ENCODE measurements at places on chromosomes 3 and 15.

- no peak for DNase-seq
Observed at GRCh38 chr15:37581866-37582532, 352.4 kb upstream of the TMCO5A start.

DNA sequence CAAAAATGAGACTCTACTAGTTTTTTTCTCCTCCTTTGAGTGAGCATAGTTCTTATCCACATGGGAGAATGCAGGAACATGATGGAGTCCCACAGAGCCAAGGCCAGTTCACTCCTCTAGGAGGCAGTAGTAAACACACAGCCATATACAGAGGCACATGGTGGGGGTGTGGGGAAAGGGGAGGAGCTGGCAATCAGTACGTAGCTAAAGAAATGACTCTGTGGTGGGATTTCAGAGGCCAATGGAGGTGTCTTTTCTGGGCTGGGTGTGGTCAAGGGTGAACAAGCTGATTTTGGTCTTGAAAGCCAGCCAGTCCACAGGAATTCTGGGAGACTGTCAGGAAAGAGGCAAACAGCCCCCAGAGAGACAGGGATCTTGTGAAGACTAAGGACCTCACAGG is 6.6 kb upstream of the RAB11A start:
- DNase-seq: no peak

GRCh38 chr3:10672422-10672821 is 143.6 kb upstream of the SLC6A11 start:
- DNase-seq: no peak

DNA sequence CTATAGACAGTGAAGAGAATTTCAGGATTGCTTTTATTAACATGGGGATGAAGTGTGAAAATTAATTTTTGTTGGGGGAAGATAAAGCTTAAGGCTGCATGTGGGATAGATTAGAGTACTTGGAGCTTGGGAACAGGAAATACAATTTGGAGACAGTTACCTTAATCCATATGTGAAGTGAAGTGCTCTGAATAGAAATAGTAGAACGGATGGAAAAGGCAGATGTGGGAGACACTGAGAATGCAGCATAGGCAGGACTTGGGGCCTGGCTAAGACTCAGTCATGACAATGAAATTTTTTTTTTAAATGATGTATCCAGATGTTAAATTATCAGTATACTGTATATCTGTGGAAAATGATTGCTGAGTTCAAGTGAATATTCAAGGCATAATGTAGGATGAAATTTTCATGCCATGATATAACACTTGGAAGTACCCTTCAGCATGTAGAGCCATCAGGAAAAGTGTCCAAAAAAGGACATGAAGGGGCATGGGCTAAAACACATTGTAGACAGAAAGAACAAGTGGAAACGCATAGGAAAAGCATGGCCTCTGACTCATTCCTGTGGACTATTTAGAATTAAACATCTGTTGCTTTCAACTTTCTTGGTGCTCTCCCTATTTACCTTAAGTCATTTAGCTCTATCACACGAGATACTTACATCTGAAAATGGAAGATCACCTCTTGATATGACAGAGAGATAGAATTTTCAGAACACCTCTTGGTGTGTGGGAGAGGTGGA is 134.8 kb downstream of the RBMS3 start:
- DNase-seq: no peak

DNA sequence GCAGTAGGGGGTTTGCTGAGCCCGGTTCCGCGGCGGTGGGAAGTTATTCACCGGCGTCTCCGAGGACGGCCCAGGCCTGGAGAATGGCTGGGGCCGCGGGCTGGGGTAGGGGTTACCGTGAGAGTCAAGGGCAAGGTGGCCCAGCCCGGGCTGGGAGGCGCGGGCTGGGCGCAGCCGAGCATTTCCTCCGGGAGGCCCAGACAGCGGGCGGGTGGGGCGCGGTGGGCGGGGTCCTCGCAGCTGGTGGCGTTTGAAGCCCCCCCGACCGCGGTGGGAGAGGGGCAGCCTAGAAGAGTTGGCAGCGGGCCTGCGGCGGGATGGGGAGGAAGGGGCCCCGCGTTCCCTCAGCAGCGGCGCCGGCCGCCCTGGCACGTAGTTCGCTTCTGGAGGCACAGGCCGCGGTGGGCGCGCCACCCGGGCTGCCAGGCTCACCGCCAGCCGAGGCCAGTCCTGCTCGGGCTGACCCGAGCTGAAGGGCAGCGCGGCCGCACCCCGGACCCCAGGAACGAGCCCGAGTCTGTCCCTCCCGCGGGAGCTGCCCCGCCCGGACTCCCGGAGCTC is 960 bp upstream of the KLF13 start:
- DNase-seq: no peak

DNA sequence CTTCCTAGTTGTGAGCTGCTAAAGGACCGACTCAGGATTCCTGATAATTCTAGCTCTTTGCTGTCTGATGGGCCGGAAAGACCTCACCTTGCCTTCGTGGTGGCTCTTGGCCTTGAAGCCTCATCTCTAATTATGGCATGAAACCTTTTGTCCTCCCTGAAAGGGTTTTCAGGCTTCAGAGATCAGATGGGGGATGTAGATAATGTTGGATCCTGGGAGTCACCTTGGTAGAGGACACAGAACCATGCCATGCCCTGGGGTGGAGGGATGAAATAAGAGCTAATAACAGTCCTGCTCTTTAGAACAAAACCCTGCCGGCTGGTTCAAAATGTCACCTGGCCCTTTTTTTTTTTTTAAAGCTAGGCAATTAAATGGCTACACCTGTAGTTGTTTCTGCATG is 50.8 kb upstream of the SYN2 start:
- DNase-seq: no peak

GRCh38 chr3:46127503-46127902 is 80.6 kb downstream of the CCR1 start:
- no peak for DNase-seq

DNA sequence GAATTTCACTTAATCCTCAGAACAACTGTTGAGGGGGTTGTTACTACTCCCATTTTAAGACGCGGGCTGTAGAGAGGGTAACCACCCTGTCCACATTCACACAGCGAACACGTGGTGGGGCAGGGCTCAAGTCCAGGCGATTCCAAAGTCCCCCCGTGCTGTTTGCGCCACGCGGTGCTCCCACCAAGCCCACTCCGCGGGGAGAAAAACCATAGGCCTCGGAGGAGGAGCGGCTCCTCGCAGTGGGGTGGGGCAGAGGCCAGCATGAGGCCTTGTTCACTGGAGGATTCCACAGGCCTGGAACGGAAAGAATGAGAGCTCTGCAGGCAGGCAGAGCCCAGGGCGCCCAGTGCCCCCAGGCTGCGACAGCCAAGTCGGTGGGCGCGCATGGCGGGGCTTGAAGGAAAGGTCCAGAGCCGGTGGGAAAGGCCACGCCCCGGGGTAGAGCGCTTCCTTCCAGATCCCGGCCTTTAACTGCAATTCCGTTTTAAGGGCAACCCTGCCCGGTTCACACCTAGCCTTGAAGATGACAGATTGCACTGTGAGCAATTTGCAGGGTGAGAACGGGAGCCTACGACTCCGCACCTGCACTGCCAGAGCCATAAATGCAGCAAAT is 161.8 kb upstream of the TBL1XR1 start:
- peak; percentile 24 for DNase-seq

DNA sequence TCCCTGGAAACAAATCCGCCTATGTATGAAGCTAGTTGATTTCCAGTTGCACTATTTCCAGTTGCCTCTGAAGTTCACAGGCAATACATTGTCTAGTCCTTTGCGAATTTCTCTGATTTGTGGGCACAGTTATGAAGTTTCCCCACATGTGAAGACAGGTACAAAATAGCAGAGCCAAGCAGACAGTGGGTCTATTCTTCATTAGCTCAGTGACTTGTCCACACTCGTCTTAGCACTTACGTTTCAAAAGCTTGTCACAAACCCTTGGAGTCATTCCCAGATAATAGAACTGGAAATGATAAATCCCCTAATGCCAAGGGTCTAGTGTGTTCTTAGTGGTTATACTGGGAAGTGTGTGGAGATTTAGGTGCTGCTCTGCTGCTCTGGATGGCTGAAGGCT is 14.5 kb downstream of the SRPRB start:
- DNase-seq: no peak

- no peak for DNase-seq
Observed at GRCh38 chr15:50280271-50280670, 14.7 kb upstream of the HDC start.

GRCh38 chr3:30481241-30481640 is 125.2 kb upstream of the TGFBR2 start:
- DNase-seq: no peak

- no peak for DNase-seq
Observed at GRCh38 chr3:118744186-118744585, 290.5 kb downstream of the IGSF11 start.

GRCh38 chr15:71114887-71115566 is at the start of gene THSD4:
THSD4 (plus strand) TSS chr15:71115471.
- DNase-seq: no peak

DNA sequence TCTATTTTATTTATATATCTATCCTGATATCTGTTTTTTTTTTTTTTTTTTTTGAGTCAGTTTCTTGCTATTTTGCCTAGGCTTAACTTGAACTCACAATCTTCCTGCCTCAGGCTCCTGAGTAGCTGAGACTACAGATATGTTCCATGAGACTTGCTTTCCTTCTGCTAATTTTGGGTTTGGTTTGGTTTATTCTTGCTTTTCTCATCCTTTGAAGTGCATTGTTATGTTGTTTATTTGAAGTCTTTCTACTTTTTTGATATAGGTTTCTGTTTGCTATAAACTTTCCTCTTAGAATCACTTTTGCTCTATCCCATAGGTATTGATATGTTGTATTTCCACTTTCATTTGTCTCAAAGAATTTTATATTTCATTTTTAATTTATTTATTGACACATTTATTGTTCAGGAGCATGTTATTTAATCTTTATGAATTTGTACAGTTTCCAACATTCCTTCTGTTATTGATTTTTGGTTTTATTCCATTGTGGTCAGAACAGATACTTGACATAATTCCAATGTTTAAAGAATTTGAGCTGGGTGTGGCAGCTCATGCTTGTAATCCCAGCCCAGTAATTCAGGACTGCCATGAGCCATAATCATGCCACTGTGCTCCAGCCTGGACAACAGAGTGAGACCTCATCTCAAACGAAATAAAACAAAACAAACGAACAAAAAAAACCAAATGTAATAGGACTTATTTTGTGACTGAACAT is 62.3 kb upstream of the PLSCR4 start:
- no peak for DNase-seq

GRCh38 chr3:117562000-117562399 is 852.4 kb downstream of the TUSC7 start:
- DNase-seq: no peak

- no peak for DNase-seq
Observed at GRCh38 chr3:71759401-71759800, 5.7 kb downstream of the GPR27 start.

DNA sequence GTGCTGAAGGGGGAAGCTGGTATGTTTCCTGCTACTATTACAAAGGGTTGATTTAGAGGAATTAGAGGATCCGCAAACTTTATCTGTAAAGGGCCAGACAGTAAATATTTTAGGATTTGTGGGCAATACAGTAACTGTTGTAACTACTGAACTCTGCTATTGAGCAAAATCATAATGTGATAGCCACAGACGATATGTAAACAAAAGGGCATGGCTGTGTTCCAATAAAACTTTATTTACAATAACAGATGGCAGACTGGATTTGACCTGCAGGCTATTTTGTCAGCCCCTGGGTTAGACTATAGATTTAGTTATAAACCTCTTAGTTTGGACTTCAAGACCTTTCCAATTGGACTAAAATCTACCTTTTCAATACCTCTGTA is 27.8 kb upstream of the KCNMB2 start:
- DNase-seq: no peak

DNA sequence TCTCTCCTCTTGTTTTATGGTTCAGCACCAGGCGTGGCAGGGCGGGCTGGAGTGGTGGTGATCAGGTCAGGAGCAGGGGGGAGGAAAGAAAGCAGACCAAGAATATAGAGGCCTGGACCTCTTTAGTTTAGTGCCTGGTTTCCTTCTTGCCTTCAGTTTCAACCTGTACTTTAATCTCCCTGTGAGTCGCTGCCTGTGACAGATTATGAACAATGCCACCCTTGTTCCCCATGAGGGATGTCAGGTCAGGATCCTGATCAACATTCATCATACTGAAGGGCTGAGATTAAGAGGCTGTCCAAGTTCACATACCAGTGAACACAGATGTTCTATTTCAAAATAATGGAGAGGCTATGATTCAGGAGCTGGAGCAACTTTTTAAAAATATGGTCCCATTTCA is 11.4 kb downstream of the ENTPD3 start:
- DNase-seq: no peak

DNA sequence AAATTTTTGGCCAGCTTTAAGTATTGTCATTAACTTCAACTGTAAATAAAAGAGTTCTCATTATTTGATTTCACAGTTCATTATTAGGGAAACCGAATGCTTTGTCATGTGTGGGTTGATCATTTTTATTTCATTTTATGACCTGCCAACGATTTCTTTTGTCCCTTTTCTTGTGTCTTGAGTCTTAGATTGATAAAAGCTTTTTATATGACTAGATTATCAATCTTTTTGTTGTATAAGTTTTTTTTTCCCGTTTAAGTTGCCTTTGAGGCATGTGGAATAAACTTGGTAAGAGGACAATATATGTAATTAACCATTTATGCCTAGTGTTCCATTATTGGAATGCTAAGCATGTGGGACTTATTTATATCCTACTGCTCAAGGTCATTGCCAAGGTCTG is 62.8 kb downstream of the ATP2C1 start:
- no peak for DNase-seq

- DNase-seq: no peak
Observed at GRCh38 chr3:186517218-186517617, 27.0 kb downstream of the CRYGS start.

- DNase-seq: no peak
Observed at GRCh38 chr3:104519068-104519467, 847.6 kb upstream of the ALCAM start.

- no peak for DNase-seq
Observed at GRCh38 chr15:67685008-67685599, 140.2 kb upstream of the SKOR1 start.

- no peak for DNase-seq
Observed at GRCh38 chr3:177569875-177570657, 372.8 kb upstream of the TBL1XR1 start.
